Neural progenitor cell (in vitro differentiated cells): ENCODE measurements at places on chromosomes 7 and 10.

- no peak for DNase-seq
Measured at GRCh38 chr10:104509981-104510380, 131.1 kb upstream of the SORCS3 start.

DNA sequence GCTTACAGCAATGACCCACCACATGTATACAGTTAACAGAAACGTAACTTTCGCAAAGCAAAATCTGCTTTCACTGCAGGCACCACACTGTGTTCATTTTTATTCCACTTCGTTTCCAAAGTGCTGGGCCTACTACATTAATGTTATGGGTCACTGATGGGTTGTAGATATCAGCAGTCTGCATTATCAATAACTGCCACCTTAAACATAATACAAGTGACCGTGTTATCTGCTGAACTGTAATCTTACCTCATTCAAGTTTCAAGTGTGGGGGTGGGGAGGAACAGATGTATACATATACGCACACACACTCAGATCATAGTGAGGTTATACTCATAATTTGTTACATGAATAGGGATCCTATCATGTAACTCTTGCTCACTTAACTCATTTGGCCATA is 21.1 kb downstream of the RNF32 start:
- DNase-seq, result no peak

- DNase-seq, result no peak
Measured at GRCh38 chr10:70500812-70501301, 22.3 kb downstream of the PALD1 start.

- no peak for DNase-seq
Measured at GRCh38 chr10:4902571-4903011, 60.6 kb upstream of the AKR1C1 start.

DNA sequence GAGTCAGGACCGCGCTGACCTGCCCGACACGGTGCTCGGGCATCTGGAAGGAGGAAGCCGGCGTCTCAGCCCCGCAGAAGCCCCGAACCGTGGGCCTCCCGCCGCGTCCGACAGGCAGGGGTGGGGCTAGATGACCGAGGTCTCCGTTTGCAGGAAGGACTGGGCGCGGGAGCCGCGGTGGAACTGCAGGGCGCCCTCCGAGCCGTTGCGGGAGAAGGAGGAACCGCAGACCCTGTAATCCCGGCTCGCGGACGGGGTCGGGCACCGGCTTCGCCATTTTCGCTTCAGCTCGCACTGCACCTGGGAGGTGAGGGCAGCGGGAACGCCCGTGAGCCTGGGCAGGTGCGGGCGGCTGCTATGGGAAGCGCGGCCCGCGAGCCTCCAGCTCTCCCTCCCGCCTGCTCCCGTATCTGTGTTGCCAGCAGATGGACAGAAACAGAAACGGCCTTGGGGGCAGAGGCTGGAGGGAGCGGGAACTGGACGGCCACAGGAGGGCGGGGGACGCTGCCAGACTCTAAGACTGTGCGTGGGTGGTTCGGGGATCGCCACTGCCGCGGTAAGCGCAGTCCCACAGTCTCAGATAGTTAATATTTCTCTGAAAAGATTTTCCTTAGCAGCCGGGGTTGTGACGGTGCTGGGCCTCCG is 114.1 kb downstream of the VIPR2 start:
- DNase-seq, result peak; percentile 83

GRCh38 chr10:17743437-17743836 is 8.6 kb upstream of the TMEM236 start:
- no peak for DNase-seq

GRCh38 chr10:35643151-35644049 is 1.3 kb upstream of the FZD8 start:
- peak; percentile 81 for DNase-seq

DNA sequence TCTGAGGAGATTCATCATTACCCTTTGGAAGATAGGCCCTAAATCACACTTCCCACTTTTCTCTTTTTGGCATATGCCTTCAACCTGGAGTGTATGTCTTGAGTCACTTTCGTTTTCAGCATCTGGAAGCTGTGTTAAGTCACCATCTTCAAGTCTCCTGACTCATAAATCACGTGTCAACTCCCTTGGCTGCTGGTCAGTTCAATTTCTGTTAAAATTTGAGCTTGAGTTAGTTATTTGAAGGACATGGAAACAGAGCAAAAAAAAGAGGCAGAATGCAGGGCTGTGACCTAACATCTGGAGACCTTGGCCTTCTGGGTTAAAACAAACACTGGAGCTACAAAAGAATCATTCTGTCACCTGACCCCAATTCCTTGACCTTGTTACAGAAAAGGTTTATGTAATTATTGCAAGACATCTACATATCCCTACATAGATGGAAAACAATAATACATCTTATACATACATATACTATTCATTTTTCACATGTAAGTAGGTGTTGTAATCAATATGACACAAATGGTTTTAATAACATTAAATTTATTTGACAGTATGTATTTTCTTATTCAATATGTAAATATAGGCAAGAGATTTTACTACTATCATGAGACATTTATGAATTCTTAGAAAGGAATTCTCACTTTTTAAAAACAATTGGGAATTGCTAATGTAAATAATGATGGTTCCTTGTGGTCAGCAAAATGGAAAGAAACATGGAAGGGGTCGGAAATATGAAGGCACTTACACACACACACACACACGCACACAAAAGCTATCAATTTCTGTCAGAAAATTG is 169.7 kb upstream of the PHYHIPL start:
- DNase-seq, result no peak

- no peak for DNase-seq
Measured at GRCh38 chr10:88070080-88070880, 206.9 kb downstream of the PTEN start.

GRCh38 chr7:110373859-110374258 is 717.1 kb upstream of the LRRN3 start:
- peak; percentile 36 for DNase-seq

- no peak for DNase-seq
Measured at GRCh38 chr7:23164846-23165245, 17.0 kb upstream of the NUP42 start.

DNA sequence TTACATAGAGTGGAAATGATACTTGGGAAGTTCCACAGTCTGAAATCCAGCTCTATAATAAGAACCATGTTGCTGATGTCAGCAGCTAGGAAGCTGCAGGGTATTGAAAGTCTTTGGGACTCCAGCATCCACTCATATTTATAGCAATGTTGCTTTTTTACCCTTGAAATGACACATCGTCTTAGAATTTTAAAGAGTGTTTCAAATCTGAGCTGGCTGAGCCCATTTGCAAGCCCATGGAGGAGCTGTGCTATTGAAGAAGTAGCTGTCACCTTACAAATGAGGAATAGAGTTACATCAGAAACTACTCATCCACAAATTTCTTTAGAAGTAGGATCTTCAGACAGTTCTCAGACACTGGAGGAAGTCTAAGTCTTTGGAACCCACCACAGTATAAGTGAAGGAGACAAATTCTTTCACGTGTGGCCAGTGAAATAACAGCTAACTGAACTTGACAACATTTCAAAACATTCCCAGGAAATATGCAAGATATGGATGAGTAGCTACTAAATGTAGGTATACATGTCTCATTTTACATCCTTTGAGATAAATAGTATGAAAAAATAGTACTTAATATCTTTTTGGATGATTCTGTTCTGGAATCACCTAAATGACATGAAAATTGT is 203.6 kb downstream of the ZNF365 start:
- DNase-seq, result no peak

GRCh38 chr10:100370714-100371481 is 23.9 kb downstream of the SCD start:
- peak; percentile 72 for DNase-seq

- no peak for DNase-seq
Measured at GRCh38 chr7:106425017-106425719, 140.4 kb upstream of the NAMPT start.

GRCh38 chr10:119241066-119241465 is 33.7 kb downstream of the GRK5 start:
- DNase-seq, result no peak

DNA sequence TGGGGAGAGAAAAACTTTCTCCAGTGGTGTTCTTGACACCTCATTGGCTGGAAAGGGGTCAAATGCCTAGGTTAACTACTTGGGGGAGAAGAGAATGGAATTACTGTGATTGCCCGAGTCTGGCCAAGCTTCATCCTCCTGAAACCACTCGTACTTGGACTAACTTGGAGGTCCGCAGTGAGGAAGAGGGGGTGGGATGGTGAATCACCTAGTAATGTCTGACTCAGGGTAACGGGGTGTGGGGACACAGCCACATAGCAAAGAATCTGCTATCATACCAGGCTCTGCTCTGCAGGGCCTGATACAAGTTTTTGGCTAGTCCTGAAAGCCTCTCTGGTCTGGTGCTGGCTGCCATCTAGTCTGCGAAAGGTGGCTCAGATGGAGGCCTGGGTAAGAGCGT is 190.9 kb downstream of the RPS24 start:
- DNase-seq, result no peak

GRCh38 chr10:33460505-33461294 is 126.2 kb upstream of the NRP1 start:
- DNase-seq, result no peak

DNA sequence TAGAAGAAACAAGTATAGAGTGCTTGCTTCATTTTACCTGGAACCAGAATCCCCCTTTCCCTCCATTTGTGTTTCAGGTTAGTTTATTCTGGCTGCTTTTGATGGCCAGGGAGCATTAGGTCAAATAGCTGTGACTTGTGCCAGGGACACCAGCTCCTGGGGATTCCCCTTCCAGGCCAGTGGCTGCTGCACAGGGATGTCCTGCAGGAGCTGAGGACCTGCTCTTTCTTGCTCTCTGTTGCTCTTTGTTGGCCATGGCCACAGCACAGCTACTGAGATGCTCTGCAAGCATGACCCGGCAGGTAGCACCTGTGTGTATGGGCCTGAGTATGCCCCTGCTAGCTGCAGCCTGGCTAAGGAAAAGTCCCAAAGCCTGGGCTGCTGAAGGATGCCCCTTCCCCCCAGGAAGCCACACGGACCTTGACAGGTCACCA is 208.9 kb downstream of the EBF3 start:
- DNase-seq, result no peak
